Effector memory CD8-positive, alpha-beta T cell (primary cell): ENCODE measurements at places on chromosomes 7 and 10.

DNA sequence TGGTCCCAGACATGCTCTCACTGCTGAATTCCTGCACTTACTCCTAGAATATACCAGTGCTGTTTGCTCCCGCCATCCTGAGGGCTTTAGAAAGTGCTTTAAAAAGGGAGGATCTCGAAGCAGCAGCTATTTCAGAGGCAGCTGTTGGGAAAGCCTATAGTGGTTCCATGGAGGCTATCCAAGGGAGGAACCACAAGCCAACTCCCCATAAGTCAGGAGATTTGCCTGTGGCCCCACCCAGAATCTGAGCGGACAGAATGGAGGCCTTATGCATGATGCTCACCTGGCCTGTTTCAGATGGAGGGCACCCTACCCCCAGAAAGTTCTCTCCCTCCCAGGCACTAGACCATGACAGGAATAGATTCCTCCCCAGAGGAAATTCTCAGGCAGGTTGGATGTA is 2.3 kb upstream of the KCNIP2 start:
- DNase-seq: no peak
- no peak overlapping the region for H3K27ac ChIP-seq
- H3K4me3 ChIP-seq: no peak overlapping the region

- H3K27me3 ChIP-seq: no peaks in the 10 kb centered on the region
- no peaks in the 10 kb centered on the region for H3K36me3 ChIP-seq
- H3K4me1 ChIP-seq: no peaks in the 10 kb centered on the region
- no peak overlapping the region for H3K4me3 ChIP-seq
- H3K27ac ChIP-seq: no peak overlapping the region
- DNase-seq: no peak
Measured at GRCh38 chr7:41097501-41097900, 605.4 kb downstream of the INHBA start.

GRCh38 chr10:34739915-34740314 is 75.2 kb downstream of the PARD3 start:
- no peaks in the 10 kb centered on the region for H3K36me3 ChIP-seq
- no peak overlapping the region for H3K27ac ChIP-seq
- no peaks in the 10 kb centered on the region for H3K4me1 ChIP-seq
- H3K4me3 ChIP-seq: no peak overlapping the region
- H3K27me3 ChIP-seq: peaks cover 48% of the 10 kb centered on the region

GRCh38 chr7:37081436-37081835 is 357.1 kb upstream of the AOAH start:
- peaks cover 32% of the 10 kb centered on the region for H3K4me1 ChIP-seq
- no peaks in the 10 kb centered on the region for H3K27me3 ChIP-seq
- peaks cover 12% of the 10 kb centered on the region for H3K36me3 ChIP-seq
- no peak for DNase-seq
- H3K27ac ChIP-seq: no peak overlapping the region

DNA sequence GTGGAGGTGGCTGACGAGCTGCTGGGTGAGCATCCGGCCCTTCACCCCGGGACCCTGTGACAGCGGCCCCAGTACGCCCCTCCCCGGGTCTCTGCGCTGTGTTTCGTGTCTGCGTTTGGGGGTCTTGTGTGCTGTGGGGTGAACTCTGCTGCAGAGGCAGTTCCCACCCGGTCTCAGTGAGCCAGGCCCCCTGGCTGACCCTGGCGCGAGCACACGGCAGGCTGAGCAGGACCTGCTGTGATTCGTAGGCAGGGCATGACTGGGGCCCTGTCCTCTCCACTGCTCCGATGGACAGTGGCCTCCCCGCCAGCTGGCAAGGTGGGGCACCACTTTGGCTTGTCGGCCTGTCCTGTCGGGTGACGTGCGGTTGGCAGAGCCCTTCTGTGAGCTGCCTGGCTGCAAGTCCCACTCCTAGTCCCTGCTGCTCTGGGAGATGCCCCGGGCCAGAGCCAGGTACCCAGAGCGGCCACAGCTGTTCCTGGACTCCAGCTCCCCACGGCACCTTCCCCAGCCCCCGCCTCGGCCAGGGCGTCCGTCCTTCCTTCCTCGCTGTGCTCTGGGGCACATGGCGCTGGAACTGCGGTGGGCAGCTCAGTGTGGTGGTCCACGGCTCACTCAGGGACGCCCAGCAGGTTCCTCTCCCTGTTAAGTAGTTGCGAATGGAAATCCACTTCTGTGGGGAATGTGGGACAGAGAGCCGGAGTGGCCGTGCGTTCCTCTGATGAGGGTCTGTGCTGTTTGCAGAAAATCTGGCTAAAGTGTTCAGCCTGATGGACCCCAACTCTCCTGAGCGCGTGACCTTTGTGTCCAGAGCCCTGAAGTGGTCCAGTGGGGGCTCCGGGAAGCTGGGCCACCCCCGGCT is 10.5 kb downstream of the GET4 start:
- H3K27ac ChIP-seq: no peak overlapping the region
- no peaks in the 10 kb centered on the region for H3K27me3 ChIP-seq
- no peak overlapping the region for H3K4me3 ChIP-seq
- peaks cover 38% of the 10 kb centered on the region for H3K36me3 ChIP-seq

DNA sequence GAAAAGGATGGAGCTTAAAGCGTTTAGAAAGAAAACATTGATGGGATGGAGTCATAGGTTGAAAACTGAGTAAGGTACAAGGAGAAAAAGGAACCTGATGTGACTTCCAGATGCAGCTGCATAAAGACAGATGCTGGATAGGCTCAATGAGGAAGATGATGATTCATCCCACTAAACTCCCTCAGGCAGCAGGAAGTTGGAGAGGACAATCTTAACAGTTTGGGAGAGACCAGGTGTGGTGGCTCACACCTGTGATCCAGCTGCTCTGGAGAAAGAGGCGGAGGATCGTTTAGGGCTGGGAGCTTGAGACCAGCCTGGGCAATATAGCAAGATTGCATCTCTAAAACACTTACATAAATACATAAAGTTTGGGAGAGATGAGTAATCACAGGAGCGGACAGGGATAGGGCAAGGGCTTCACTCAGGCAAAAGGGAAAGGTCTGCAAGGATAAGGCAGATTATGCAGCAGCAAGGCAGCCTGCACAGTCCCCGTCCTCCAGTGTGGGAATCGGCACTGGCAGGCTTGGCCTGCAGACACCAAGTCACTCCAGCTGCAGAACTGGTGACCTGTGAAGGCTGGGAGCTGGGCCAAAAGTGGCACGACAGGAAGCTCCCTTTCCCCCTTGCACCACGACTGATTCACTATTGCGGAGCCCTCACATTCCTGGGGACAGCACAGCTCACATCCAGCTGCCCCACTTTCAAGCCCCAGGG is 438.5 kb downstream of the GRID1 start:
- H3K27ac ChIP-seq: no peak overlapping the region
- H3K4me3 ChIP-seq: no peak overlapping the region
- no peaks in the 10 kb centered on the region for H3K4me1 ChIP-seq
- DNase-seq: no peak
- no peaks in the 10 kb centered on the region for H3K36me3 ChIP-seq

GRCh38 chr10:33327751-33328150 is 6.7 kb downstream of the NRP1 start:
- no peaks in the 10 kb centered on the region for H3K36me3 ChIP-seq
- no peaks in the 10 kb centered on the region for H3K4me1 ChIP-seq
- no peak overlapping the region for H3K27ac ChIP-seq
- no peak overlapping the region for H3K4me3 ChIP-seq
- DNase-seq: no peak
- H3K27me3 ChIP-seq: peaks cover 70% of the 10 kb centered on the region

DNA sequence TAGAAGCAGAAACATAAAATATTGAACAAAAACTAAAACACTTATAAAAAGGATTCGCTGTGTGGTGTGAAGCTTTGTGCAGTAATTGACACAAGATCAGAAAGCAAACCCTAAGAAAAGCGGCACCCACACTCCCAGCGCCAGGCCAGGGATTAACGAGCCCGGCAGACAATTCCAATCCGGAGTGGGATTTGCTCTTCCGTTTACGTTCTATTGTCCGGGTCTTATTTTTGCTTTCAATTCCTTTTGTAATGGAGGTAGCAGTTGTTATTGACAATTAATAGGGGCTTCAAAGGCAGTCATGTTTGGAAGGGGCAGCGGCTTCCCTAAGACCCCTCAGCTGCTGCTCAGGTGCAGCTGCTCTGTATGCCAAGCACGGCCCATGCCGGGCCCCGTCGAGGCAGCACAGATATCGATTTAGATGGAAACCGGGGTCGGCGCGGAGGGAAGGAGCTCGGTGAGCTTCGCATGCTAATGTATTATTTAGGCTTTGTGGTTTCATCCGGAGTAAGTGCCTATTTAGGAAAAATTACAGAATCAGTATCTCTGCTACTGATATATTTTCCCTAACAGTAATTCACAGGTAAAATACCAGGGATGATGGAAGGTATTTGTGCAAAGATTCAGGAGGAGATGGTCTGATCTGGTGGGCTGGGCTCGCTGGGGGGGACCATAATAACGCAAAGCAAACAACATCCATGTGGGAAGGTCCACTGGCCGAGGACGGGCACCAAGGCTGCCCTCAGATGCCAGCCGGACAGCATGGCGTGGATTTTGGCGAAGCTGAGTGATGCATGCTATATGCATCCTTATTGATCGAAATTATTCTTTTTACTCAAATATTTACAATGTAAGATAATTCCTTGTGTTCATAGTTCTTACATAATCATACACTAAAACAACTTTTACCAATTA is 561.7 kb downstream of the PTPRN2 start:
- H3K4me3 ChIP-seq: no peak overlapping the region
- no peak for DNase-seq
- H3K4me1 ChIP-seq: peaks cover 3% of the 10 kb centered on the region
- H3K27me3 ChIP-seq: peaks cover 7% of the 10 kb centered on the region

DNA sequence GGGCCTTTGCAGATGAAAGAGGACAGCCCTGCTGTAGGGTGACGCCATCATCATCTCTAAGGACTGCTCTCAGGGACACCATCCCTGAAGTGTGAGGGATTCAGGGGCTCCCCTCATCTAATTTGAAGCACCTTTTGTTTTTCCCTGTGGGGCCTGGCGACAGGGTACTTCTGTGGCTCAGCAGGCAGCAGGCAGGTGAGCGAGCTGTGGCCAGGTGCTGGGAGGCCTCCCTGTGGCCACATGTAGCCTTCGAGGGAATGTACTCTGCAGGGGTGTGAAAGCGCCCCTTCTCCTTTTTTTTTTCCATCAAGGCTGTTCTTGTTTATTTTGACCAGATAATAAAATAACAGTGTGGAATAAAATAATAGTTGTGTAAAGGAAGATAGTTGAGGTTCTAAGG is 118.2 kb upstream of the DPP6 start:
- H3K4me1 ChIP-seq: no peaks in the 10 kb centered on the region
- no peaks in the 10 kb centered on the region for H3K36me3 ChIP-seq
- no peak overlapping the region for H3K4me3 ChIP-seq

GRCh38 chr7:108497082-108497725 is 28.7 kb downstream of the PNPLA8 start:
- peaks cover 4% of the 10 kb centered on the region for H3K4me1 ChIP-seq
- H3K4me3 ChIP-seq: no peak overlapping the region
- H3K36me3 ChIP-seq: peaks cover 70% of the 10 kb centered on the region
- no peaks in the 10 kb centered on the region for H3K27me3 ChIP-seq

DNA sequence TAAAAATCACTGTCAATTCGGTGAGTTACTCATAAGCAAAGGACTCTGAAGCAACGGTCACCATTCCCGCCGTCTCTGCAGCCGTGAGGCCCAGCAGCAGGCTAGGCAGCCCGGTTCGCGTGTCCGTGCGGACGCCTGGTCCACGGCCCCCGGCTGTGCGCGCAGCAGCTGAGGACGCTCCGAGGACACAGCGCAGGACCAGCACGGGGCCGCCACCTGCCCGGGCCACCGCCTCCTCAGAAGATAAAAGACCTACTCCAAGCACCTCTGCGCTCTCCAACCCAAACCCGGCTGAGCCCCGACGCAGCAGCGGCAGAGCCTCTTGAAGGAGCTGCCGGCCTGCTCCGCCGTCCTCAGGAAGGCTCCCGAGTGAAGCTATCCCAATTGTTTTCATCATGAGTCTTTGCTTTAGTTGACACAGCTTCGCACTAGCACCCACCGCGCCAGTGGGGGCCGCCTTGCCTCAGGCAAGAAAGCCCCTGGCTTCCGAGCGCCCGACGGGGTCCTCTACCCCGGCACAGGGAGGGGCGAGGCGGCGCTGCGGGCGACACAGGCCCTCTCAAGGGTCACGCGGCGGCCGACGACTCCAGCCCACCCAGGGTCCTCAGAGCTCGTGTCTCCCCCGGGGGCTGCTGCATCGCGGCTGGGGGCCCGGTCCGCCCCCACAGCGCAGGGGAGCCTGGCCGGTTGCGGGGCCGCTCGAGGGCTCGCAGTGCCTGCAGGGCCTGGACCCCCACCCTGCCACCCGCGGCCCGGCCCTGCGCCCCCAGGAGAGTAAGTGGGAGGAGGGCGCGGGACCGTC is 16.9 kb upstream of the GPR146 start:
- no peak for DNase-seq
- H3K27me3 ChIP-seq: no peaks in the 10 kb centered on the region
- peak overlapping the region; percentile 34 for H3K27ac ChIP-seq
